ENCODE measurements at places on chromosomes 1 and 21.
A peak's percentile ranks its signal among the peaks of the same experiment; 100 is the strongest.

DNA sequence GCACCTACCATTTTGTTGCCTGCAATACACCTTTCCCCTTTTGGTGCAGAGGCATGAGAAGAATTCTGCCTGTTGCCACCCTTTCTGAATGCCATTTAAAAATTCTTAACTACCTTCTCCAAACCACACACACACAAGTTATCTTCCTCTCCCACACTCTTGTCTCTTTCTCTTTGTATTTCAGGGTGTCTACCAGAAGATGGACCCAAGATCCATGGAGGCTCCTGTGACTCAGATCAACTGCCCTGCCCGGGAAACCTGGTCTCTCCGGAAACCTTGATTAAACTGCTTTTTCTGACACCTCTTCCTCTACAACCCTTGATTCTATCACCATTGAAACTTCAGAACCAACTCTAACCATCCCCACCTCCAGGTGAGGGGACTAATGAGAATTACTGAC is 2.4 kb upstream of the TARS2 start:
- DNase-seq: no peak

GRCh38 chr1:7583291-7584096 is 187.6 kb upstream of the VAMP3 start:
- no peak for DNase-seq

GRCh38 chr1:231075497-231075896 is 35.4 kb upstream of the FAM89A start:
- no peak for DNase-seq

GRCh38 chr1:36372617-36373016 is 13.1 kb downstream of the STK40 start:
- no peak for DNase-seq

DNA sequence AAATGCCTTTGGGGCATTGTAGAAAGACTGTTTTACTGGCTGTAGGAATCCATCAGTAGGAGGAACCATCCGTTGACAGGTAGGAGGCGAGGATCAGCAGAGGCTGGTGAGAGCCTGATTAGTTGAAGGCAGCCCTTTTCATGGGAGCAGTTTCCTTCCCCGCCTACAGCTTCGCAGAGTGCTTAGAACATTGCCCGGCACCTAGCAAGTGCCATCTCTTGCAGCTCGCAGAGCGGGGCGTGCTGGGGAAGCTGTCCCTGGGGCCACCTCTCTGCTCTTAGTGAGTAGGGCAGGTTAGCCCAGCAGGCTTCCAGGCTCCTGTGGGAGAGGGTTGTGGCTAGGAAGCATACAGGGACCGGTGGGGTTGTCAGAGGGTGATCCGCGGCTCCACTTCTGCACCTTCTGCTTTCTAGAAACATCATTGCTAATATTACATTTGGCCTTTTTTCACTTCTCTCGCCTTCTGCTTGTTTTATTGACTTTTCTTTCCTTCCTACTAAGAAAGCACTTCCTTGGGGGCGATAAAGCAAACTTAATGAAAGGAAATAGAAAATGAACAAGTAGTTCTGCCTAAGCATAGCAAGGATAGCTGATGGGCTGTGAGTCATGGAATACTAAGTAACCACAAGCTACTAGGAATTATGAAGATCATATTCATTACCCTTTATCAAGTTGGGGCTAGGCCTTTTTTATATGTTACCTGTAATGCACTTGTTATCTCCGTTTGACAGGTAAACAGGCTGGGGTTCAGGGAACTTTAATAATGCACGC is 176.7 kb downstream of the GALNT2 start:
- no peak for DNase-seq

- DNase-seq: no peak
Measured at GRCh38 chr1:215285013-215285800, 202.7 kb downstream of the KCNK2 start.

GRCh38 chr1:236509647-236510401 is 14.0 kb upstream of the LGALS8 start:
- DNase-seq: no peak

DNA sequence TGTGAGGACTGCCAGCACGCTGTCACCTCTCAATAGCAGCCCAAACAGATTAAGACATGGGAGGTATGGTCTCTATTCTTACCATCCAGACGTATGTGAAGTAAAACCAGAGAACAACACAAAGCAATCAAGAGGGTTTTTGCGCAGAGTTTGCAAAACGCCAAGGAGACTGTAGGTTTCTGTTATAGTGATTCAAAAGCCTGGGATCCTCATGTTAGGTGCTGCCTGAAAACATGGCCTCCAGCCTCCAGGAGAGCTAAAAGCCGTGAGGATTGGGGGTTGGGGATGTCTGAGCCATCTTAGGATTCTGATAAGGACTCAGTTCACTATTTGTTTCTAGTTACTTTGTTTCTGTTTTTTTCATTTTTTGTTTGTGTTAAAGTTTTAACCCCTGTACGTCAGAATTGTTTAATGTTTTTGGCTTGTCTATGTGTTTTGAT is 4.2 kb upstream of the CCT8 start:
- no peak for DNase-seq

- DNase-seq: peak; percentile 40
Measured at GRCh38 chr1:58441699-58442098, 104.8 kb downstream of the OMA1 start.

GRCh38 chr1:207335695-207336363 is 14.4 kb downstream of the CD55 start:
- DNase-seq: no peak

- DNase-seq: no peak
Measured at GRCh38 chr1:68199603-68200002, 32.7 kb downstream of the WLS start.

DNA sequence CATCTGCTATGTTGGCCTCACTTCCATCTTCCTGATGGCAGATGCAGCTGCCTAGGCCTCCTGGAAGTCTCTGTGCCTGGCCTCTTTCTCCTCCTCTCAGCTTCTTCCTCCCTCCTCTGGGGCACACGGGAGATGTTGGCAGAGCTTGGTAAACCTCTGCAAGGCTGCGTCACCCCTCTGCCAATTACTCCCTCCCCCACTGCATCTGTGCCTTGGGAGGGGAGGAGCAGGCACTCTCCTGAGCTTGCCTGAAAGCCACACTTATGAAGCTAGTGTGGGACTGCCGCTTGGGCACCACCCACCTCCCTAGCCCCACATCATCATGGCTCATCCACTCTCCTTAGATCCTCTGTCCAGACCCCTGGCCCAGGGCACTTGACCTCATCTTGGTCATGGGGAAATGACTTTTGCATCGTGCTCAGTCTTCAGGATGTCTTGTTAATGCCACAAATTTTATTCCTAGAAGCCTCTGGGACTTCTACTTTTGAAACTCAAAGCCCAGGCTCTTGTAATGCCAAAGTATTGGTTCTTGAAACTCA is 7.3 kb upstream of the TMEM51 start:
- no peak for DNase-seq
